HTR-8/SVneo (cell line): ENCODE measurements at places on chromosomes 1 and 21.

GRCh38 chr1:201648907-201649721 is 110.2 kb downstream of the NAV1 start:
- no peak for DNase-seq

DNA sequence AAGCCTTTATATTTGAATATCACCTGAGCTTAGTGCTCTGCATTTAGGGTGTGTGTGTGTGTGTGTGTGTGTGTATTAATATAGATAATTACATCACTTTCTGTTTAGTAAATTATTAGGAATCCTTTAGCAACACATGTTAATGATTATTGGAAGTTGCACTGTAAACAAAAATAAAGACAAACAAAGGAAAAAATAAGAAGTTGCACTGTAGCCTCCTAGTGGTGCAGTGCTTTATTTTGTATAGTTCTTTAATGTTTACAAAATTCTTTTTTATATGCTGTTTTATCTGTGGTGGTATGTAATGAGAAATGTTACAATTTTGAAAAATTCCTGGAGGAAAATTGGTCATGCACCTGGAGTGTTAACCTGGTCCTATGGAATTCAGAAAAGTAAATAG is 69.2 kb downstream of the UBE4B start:
- DNase-seq = no peak

DNA sequence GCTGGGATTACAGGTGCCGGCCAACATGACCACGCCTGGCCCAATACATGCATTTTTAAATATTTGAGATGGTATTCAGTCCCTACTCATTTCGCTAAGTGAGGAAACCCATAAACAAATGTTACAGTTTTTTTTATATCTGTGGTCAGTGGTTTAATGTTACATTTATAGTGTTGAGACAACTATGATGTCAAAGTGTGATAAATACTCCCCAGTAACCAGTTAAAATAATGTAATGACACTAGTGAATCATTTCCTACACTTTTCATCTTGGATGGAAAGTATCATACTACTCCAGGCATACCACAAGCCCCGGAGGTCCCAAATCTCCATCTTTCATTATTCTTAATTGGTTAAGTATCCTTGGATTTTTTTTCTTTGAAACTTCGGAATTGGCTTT is 87.5 kb upstream of the KIF26B start:
- DNase-seq = peak; percentile 55

DNA sequence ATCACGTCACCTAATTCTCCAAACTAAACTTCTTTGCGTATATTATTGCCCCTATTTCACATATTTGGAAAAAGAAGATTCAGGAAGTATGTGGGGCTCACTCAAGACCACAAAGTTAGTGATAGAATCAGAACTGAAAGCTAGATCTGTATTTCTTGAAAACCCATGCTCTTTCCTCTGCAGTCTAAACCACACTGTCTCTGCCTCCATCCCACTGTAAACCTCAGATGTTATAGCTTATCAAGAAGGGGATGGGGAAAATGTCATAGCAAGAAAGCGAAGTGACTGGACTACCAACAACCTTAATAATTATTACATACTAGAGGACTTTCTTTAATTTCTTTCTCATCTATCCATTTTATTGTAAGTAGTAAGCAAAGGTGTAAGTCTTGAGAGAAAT is 257.7 kb upstream of the SGIP1 start:
- no peak for DNase-seq

DNA sequence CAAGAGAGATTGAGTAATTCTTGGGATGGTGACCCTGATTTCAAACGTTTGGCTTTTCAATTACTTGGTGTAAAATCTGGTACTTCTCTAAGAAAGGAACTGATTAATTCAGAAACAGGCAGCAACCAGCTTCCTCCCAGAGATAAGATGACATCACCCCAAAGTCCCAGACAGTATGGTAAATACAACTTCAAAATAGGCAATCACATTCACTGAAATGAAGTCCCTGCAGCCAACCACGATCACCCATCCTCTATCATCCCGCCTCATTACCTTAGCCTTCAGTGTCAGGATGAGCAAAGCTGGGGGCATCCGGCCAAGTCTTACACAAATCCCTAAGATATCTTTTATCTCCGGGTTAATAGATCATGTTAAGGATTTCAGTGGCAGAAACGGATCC is 26.4 kb upstream of the RUNX1 start:
- peak; percentile 39 for DNase-seq

GRCh38 chr1:117967881-117968280 is 38.3 kb downstream of the WDR3 start:
- no peak for DNase-seq

DNA sequence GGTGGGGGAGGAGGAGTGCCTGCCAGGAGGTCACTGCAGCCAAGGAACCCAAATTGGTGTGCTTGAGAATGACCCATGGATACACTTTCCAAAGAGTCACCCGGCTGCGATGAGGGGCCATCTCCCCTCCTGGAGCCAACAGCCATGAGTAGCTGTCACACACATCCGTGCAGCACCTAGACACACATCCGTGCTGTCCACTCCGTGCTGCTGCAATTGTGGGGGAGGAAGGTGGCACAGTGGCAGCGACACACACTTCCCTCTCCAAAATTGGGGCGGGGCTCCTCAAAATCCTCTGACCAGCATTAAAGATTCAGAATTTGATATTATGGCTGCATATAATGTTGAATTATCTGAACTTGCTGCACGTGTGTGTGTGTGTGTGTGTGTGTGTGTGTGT is 15.8 kb downstream of the TP73 start:
- no peak for DNase-seq

DNA sequence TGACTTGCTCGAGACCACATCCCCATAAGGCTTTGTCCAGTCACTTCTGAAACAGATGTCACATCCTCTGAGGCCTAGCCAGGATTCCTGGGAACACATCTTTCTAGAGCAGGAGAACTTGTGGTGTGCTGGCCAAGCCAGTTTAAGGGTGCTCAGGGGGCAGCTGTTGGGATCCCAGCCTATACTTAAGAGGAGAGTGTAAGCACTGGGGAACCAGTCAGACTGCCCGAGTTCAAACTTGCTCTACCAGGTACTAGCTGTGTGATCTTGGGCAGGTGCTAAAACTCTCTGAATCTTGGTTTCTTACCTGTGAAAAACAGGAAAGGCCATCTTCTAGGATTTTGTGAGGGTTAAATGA is 15.6 kb upstream of the LY9 start:
- DNase-seq = no peak

- no peak for DNase-seq
These were observed 148.6 kb upstream of the KRTAP19-8 start for GRCh38 chr21:31186916-31187315.

DNA sequence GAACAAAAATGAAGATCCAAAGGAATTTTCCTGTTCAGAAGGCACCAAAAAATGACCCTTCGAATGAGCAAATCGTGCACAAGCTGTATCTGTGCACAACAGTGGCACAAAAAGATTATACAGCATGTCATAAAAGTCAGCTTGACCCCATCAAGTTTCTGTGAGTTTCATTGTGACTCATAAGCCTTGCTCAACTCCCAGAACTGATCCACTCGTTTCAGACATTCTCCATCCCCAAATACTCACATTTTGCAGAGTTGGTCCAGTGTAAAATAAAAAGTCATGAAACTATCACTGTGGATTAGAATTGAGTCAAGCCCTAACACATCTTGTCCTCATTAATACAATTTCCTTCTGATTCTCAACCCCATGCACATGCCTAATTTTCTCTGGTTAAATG is 174.7 kb upstream of the PKN2 start:
- no peak for DNase-seq

DNA sequence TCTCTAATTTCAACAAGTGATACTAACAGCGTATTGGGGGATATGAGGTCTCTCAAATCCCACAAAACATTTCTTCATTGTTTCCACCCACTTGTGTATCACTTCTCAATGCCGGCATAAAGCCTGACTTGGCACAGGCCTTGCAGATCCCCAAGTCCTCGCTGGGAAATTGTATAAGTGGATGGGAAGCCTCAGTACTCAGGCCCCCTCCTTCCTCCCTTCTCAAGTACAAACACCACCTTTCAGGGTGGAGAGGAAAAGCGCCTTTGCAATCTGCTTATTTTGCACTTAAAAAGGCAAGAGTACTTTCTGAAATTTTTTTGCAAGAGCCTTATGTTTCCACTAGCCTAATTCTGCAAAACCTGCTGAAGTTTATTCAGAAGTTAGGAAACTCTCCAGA is 25.8 kb upstream of the KLHDC8A start:
- no peak for DNase-seq

- no peak for DNase-seq
These were observed 449.5 kb upstream of the CAMK1G start for GRCh38 chr1:209134001-209134400.

DNA sequence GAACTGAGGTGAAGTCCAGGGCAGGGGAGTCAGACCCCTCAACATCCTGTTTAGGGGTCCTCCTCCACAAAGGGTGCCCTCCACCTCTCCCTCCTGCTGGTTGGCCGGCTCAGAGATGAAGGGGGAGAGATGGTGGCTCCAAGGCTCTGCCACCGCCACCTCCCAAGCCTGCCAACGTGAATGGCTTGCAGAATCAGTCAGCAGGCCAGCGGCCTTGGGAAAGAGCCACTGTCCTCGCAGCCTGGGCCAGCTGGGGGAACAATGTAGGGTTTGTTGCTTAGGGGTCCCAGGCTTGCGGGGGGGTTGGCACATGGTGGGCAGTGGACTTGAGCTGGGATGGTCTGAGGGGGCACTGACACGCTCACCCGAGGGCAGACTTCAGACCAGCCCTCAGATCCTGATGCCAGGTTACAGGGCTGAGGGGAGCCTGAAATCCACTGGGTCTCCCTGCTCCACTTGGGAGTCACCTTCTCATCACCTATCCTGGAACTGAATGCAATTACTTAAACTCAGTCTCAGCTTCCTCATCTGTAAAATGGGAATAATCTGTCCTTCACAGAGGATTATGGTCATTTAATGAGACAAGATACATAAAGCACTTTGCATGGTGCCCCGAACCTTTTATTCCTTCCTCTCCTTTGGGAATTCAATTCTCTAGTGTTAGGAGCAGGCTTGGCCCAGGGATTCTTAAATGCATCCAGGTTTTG is 8.3 kb downstream of the GPR37L1 start:
- no peak for DNase-seq

DNA sequence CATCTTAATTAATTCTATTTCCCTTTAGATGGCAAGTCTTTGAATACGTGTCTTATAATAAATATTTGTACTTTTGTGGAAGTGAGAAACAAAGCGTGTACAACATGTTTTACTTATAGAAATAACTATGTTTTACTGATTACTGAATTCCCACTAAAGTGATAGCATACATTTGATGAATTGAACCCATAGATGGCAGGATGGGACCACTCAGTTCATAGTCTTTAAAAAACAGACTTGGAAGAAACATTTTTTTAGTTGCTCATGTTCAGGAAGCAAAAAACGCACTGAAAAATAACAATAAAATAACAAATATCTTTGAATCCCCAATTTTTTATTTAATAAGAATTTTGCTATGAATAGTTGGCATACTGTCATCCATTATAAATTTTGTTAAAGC is 507.1 kb upstream of the ZRANB2 start:
- DNase-seq = no peak

- DNase-seq = no peak
These were observed 392.7 kb downstream of the MATN1 start for GRCh38 chr1:30330644-30331043.

DNA sequence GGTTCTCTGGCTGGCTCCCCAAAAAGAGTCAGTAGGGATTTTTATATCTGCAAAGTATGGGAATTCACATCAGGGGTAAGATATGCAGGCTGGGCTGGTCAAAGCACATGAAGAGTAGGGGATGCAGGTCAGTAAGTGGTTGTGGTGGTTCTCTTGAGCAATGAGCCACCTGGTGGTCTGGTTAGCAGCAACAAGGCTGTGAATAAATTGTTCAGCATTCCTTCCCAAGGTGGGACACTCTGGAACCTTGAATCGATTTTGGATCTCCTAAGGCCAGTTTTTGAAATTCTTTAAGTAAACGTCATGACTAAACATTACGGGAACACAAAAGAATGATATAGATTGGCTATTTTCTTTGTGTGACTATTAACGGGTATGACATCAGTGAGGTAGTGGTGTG is 563.0 kb upstream of the NEGR1 start:
- no peak for DNase-seq

GRCh38 chr21:32138658-32139057 is 140.2 kb downstream of the MIS18A start:
- DNase-seq = no peak

DNA sequence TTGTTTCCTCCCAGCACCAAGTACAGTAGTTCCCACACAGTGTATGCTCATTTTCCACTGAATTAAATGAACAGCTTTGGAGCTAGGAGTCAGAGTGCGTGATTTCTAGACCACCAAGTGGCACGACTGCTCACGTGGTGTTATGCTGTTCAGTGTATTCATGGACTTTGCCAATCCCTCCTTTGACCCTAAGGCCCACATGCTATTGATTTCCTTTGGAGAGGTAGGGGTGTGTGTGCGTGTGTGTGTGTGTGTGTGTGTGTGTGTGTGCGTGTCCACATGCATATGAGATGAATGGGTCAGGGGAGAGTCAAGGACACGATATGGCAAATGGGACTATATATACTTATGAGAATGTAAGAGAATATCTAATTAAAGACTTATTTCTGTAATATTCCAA is 177.2 kb downstream of the LMX1A start:
- DNase-seq = no peak
